ENCODE measurements at places on chromosomes 11 and 22.

- no peak for DNase-seq
Measured at GRCh38 chr11:129703846-129704245, 111.8 kb upstream of the TMEM45B start.

GRCh38 chr11:65498042-65498726 is 661 bp upstream of the MALAT1 start:
- DNase-seq, result peak; percentile 65

- no peak for DNase-seq
Measured at GRCh38 chr11:78800096-78800690, 225.5 kb upstream of the NARS2 start.

DNA sequence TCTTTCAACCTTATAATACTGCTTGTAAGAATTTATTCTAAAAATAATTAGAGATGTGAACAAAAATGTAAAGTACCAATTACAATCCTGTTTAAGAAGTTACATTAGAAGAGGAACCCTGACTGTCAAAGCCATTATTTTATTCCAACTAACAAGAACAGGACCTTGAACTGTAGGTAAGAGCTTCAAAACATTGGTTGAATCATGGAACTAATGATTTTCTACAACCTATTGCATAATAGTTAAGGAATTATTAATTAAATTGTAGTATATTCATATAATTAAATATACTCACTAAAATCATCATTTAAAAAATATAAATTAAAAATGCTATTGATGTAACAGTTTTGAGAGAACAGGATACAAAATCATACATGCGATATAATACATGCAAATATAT is 649.4 kb upstream of the KIRREL3 start:
- no peak for DNase-seq

- DNase-seq, result no peak
Measured at GRCh38 chr11:12083380-12083779, 27.0 kb upstream of the MICAL2 start.

GRCh38 chr22:22884888-22885840 is 2.5 kb upstream of the IGLL5 start:
- no peak for DNase-seq

GRCh38 chr22:21837248-21837979 is 30.0 kb downstream of the MAPK1 start:
- DNase-seq, result no peak

DNA sequence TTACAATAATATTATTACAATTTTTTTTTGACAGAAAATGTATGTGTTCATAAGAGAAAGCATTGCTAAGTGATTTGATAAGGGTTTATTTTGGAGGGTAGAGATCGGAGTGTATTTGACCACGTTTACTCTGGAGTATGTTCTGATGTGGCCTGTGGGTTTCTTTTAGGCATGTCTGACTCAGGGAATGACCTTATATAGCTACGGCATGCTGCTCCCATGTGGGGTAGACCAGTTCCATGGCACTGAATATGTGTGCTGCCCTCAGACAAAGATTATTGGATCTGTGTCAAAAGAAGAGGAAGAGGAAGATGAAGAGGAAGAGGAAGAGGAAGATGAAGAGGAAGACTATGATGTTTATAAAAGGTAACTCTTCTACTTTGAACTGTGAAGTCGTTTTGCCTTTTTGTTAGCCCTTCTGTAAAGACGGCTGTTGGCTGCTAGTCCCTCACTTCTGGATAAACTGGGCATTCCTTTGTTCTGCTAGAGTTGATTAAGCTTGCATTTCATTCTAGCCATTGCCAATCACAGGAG is 38.1 kb upstream of the ST14 start:
- no peak for DNase-seq

DNA sequence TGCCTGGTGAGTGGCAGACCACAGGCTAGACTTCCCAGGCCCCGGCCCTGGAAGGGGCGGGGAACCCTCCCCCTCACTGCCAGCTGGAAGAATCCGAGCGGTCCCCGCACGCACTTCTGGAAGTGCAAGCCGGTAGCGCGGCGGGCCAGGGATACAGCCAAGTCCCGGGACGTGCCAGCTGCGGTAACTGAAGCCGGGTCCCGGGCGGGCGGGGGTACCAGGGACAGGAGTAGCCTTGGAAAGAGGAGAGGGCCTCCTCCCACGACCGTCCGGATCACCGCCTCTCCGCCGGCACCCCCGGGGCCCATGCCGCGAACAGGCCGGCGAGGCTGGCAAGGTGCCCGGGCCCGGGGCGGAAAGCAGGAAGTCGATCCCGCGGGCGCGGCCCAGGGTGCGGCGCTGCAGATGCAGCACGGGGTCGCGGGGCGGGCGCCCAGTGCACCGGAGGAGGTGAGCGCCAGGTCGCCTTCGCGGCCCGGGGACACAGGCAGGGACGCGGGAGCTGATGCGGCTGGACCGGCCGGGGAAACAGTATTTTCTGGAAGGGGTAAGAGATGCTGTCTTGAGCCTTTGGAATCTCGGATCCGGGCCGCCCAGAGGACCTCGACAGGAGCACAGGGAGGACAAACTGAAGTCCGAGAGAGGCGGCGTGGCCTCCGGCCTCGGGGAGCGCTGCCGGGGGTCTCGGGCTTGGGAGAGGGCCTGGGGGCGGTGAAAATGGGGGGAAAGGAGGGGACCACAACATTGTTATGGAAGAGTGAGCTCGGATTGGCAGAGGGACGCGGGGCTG is 783 bp upstream of the SLC35C1 start:
- peak; percentile 46 for DNase-seq

- DNase-seq, result peak; percentile 78
Measured at GRCh38 chr11:126355324-126355925, at the start of gene ST3GAL4. Gene ST3GAL4, plus strand, starts transcription at chr11:126355686. Its CDS starts 50,470 bp downstream, at chr11:126406156.

- no peak for DNase-seq
Measured at GRCh38 chr11:19759389-19759788, 46.8 kb downstream of the NAV2 start.

DNA sequence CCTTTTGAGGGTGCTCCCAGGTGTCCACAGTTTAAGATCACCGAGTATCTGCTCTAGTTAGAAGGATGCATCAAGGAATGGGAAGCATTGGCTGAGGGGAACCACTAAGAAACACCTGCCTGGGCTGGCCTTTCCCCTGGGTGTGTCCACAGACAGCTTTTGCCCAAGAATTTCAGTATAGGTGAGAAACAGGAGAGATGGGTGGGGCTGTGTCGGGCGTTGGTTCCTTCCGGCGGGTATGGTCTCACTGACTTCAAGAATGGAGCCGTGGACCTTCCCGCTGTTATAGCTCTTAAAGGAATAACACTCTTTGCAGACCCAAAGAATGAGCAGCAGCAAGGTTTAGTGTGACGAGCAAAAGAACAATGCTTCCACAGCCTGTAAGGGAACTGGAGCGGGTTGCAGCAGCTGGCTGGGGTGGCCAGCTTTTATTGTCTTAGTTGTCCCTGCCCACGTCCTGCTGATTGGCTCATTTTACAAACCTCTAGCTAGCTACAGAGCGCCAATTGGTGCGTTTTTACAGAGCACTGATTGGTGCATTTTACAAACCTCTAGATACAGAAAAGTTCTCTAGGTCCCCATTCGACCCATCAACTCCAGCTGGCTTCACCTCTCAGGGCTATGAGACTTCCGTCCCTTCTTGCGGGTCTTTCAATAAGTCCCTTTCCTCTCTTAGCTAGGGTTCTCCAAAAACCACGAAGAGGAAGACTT is 2.4 kb downstream of the FADS1 start:
- DNase-seq, result no peak

DNA sequence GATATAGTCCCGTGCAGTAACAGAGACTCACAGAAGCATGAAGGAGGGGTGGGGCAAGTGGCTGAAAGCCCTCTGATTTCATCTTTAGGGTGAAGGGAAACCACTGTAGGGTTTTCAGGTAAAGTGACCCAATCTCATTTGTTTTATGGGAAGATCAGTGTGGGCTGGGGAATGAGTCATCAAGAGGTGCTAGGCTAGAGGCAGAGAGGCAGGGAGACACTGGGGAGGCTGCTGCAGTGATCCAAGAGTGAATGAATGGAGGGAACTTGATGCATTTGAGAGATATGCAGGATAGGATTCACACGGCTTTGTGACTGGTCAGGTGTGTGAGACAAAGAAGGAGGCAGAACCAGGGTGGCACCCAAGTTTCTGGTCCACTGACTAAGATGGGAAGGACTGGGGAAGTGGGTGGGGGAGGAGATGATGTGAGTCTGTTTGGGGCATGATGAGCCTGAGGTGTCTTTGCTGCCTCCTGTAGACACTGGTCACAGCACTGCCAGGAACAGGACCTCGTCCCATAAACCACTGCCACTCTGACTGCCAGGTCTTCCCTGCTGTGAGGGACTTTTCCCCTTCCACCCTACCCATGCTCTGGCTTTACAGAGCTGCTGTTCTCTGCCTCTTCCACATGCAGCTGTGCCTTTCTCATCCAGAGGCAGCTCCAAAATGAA is 239.0 kb downstream of the TENM4 start:
- DNase-seq, result no peak

GRCh38 chr22:26162926-26163325 is 6.3 kb upstream of the SEZ6L start:
- DNase-seq, result no peak

- DNase-seq, result no peak
Measured at GRCh38 chr11:130181295-130182272, 22.0 kb downstream of the ST14 start.

- DNase-seq, result no peak
Measured at GRCh38 chr11:66782726-66783125, 53.7 kb upstream of the SPTBN2 start.

- no peak for DNase-seq
Measured at GRCh38 chr22:29827091-29827490, 11.0 kb downstream of the ASCC2 start.

DNA sequence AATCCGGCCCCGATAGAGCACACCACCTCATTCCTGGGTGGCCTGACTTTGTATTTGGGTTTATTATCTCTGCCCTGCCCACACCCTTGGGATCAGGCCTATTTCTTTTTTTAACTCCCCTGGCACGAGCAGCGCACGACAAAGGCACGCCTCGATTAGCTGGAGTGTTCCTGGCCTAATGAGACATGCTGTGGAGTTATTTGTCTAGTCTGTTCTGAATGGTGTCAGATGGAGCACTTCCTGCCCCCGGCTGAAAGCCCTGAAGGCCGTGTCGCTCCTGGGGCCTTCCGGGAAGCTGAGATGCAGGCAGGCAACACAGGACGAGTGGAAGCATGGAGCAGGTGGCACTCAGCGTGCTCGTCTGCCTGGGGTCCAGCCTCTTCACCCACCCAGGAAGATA is 47.1 kb downstream of the LARGE1 start:
- no peak for DNase-seq

GRCh38 chr11:27464909-27465308 is 7.7 kb downstream of the LGR4 start:
- DNase-seq, result no peak

DNA sequence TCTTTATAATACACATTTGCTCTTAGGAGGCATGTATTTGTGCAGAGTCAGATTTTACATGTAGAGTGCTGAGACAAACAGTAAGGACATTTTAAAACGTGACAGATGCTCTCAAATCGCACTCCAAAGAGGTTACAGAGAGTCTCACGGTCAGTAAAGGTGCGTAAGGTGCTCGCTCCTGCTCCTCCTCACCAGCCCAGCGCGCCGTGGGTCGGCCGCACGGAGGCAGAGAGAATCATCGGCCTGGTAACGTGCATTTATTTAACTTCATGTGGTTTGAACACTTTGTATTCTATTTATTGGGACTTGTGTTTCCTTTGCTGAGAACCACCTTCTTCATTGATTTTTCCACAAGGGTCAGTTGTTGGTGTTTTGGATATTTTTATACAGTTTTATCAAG is 900.1 kb downstream of the BRD1 start:
- DNase-seq, result no peak

DNA sequence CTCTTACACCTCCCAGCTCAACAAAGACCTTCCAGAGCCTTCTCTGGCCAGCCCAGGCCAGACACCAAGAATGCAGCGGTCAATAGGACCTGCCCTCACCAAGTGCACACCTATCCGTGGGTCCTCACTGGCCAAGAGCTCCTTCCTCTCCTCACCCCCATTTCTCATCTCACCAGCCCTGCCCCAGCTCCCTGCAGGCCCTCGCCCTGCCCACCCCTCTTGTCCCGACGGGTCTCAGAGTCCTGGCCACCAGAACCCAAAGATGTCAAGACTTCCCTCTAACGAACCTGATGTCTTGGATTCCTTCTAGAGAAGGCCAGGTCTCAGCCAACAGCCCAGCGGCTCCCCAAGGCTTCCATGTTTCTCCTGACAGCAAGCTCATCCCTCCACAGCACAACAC is 43.6 kb downstream of the IGF2 start:
- DNase-seq, result no peak

DNA sequence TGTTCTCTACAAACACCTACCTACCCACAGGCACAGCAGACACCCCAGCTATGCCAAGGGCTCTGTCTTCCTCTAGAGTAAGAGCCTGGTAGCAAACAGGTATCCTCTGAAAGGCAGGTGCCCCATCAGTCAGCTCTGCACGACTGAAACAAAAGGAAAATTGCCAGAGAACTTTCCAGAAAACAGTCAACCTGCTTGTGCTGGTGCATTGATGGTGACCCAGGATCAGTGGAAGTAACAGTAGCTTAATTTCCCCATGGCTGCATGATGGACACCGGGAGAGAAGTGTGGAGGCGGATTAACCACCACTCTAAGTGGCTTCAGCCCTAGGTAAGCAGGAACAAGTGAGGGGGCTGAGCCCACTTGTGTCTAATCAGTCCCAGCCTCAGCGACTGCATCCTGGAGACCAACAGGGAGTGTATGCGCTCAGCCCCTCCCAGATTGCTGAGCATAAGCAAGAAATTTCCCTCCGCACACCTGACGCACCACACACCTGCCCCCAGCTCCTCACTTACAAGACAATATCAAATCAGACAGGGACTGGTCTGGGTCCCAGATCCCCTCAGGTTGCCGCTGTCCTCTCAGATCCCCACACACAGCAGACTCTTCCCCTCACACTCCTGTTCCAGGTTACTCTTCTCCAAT is 70.7 kb upstream of the IGLL5 start:
- DNase-seq, result no peak
